ENCODE measurements at places on chromosomes 13 and 19. TPM values are rescaled to one million over a fixed set of nuclear protein-coding genes. Genes with fewer than 3 reads are reported as not detected.

The CLASRP gene
- total RNA-seq: 127 TPM

The C13orf42 gene
- not detected for total RNA-seq

The SIX5 gene
- 2.0 TPM for total RNA-seq

The FAM216B gene
- total RNA-seq: not detected

The JAK3 gene
- 1.3 TPM for total RNA-seq

Data from glutamatergic neuron (in vitro differentiated cells).